ENCODE measurements at places on chromosomes 7 and 10. TPM values are rescaled to one million over a fixed set of nuclear protein-coding genes. Genes with fewer than 3 reads are reported as not detected.

Gene BTBD16
- not detected for total RNA-seq

Gene TMEM254
- total RNA-seq = 10.3 TPM

Gene CCDC172
- total RNA-seq = not detected

Gene TUBAL3
- not detected for total RNA-seq

- H3K36me3 ChIP-seq = no peaks in the 10 kb centered on the region
- H3K4me3 ChIP-seq = no peak overlapping the region
- no peak for DNase-seq
These were observed 103.9 kb downstream of the RSU1 start for GRCh38 chr10:16713290-16713689.

DNA sequence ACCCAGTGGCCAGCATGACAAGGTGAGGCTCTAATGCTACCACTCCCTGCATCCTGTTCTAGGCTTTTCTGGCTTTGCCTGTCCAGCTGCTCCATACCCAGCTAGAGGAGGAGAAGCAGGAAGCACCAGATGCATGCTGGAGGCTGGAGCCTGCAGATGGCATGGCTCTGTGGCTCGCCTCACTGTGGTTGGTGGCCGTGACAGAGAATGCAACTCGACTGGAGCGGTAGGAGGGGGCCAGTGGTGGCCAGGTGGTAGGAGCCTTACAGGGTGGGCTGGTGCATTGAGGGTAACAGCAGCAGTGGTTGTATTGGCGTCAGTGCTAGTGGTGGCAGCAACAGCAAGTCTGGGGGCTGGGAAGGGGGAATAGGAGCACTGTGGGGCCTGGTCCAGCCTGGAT, 128.6 kb downstream of the ZNF248 start:
- H3K4me1 ChIP-seq = no peaks in the 10 kb centered on the region
- H3K4me3 ChIP-seq = no peak overlapping the region
- no peaks in the 10 kb centered on the region for H3K36me3 ChIP-seq
- no peak for DNase-seq
- H3K27me3 ChIP-seq = no peaks in the 10 kb centered on the region
- H3K27ac ChIP-seq = no peak overlapping the region

GRCh38 chr10:54444170-54444569, 356.9 kb downstream of the PCDH15 start:
- H3K27me3 ChIP-seq = no peaks in the 10 kb centered on the region
- H3K4me1 ChIP-seq = no peaks in the 10 kb centered on the region
- DNase-seq = no peak
